EH (cell line): ENCODE measurements at places on chromosomes 13 and 19.

DNA sequence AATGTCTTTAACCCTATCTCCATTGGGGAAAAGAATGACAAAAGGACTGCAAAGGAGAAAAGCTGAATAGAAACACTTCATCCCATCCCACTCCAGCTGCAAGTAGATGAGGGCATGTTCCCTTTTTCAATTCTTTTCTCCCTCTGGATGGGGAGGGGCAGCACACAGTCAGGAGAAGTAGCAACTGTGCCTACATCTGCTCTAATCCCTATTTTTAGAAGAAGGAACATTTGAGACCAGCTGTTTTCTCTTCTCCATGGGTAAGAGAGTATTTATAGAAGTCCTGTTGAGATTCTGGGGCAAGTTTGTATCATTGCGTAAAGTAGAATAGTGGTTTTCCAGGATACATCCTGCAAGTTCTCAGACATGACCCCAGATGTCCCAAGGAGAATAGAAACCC is 9.3 kb upstream of the GTF3A start:
- no peak for DNase-seq

- DNase-seq: no peak
These were observed 13.4 kb downstream of the SERP2 start for GRCh38 chr13:44386913-44387556.

DNA sequence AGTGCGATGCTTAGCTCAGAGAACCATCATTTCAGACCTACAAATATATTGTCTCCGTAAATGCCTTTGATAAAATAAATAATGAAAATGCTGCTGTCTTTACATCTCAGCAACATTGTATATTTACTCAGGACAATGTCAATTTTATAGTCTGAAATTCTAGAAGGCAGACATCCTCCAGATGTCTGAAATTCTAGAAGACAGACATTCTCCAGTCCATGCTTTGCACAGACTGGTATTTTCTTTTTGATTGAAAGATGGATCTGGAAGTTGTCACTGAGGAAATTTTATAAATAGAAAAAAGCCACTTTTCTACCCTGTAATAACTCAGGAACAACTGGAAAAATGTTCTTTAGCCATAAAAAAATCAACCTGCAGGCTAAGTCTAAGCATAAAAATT is 2293.3 kb downstream of the PCDH9 start:
- no peak for DNase-seq

DNA sequence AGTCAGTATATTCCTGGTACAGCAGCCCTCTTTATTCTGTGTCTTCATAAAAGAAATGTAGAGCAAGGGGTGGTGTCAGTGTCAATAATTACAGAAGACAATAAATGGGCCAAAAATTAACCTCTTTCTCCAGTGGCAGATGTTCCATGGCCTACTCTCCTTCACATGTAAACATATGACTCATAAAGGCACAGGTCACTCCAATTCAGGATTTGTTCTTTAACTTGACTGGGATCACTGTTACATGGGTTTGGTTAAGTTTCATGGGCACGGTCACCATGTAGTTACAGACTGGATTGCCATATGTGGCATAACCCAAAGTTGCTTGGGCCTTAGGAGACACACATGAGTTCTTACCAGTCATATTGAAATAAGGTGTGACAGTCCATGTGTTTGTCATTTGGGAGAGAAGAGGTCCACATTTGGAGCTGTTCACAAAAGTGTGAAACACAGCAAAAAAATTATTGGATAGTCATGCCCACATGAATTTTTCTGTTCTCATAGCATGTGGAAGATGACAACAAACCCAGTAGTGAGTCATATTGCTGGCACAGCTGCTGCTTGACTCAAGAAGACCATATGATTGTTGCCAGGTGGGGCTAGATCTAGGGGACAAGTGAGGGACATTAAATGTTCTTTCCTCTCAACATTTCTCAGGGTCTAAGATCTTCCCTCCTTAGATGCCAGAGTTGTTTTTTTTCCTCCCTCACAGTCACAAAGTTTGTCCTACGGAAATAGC is 68.1 kb upstream of the HTR2A start:
- peak; percentile 64 for DNase-seq

GRCh38 chr13:60931858-60932546 is 483.6 kb downstream of the PCDH20 start:
- no peak for DNase-seq

DNA sequence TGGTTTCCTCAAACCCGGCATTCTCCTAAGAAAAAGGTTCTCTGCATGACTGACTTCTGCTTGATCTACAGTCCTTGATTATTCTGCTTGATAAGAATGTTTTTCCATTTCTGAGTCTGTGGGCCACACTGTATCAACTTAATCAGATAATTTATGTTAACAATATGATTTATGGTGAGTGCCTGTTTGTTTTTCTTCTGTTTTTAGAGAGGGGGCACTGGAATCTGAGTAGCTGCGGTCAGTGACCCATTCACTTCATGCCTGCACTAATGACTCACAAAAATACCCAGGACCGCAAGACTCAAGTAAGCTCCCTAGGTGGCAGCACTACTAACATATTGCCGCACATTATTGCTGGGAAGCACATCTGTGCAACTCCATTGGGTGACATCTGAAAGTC is 542.3 kb upstream of the ATXN8OS start:
- peak; percentile 6 for DNase-seq

DNA sequence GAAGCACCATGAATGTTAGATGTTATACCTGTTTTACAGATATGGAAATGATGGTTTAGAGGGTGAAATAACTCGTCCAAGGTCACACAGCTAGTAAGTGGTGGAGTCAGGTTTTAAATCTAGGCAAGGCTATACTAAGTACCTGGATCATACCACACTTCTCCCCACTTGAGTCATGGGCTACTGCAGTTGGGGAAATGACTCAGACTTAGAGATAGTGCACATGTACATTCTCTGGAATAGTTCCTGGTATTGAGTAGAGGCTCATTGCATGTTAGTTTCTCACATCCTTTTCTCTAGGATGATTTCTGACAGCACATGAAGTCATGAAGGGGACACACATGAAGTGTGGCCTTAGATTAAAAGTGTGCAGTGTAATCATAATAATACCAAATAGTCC is 76.2 kb upstream of the TNFSF11 start:
- no peak for DNase-seq

GRCh38 chr13:32311188-32311897 is 3.8 kb downstream of the ZAR1L start:
- no peak for DNase-seq

DNA sequence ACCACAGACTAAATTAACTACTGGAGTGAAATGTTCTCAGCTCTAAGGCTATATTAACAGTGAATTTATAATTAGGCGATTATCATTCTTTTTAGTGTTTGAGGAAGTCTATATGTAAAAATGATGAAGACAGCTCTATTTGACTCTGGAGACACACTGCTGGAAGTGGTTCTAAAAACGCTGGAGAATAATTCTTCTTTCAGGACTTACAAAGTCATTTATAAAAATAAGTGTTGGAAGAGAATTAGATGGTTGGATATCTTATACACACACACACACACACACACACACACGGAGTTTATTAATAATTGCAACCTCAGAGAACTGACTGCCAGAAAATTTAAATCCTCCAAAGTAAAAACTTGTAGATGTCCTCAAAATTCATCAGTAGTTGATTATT is 1171.3 kb downstream of the EFNB2 start:
- DNase-seq: no peak

- no peak for DNase-seq
These were observed 156.2 kb downstream of the SIPA1L3 start for GRCh38 chr19:38062959-38063761.

DNA sequence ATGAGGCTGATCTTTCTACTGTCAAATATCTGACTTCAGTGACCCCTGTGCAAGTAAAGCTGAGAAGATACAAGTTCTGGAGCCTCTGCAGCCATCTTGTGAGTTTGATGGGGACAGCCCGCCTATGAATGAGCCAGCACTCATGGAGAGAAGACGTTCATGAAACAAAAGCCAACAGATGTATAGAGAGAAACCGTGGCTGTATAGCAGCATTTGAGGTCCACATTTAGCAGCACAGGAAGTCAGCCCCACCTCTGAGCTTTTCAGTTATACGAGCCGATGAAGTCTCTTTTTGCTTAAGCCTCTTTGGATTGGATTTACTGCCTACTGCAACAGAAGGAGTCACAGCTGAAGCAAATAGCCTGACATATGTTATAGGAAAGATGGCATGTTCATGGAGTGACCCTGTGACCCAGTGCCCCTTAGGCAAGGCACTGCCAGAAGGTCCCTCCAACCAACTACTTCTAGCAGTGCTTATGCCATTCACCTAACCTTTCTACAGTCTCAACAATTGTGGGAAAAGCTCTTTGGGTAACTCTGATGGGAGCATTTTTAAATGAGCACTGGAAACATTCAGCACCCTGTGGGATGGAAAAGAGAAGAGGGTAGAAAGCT is 3.5 kb upstream of the DLEU7 start:
- DNase-seq: no peak

DNA sequence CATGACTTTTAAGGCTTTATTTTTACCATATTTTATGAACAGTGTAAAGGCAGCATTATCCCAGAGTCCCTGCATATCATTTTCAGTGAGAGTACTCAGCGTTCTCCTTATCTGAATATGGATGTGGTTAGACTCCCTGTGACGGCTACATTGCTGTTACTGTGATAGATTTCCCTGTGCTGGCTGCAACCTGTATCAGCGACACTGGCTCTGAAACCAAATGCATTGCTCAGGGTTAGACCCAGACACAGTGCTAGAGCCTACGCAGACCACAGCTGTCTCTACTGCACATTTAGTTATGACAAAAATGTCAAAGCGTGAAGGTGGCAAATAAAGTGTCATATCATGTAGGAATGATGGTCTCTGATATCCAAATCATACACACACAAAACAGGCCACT is 138.0 kb downstream of the ENOX1 start:
- DNase-seq: no peak

- DNase-seq: no peak
These were observed 9.0 kb downstream of the MICU2 start for GRCh38 chr13:21594715-21595545.

- DNase-seq: no peak
These were observed 115.0 kb upstream of the CLDN10 start for GRCh38 chr13:95437561-95437960.

- no peak for DNase-seq
These were observed 841 bp upstream of the ZC3H13 start for GRCh38 chr13:46053162-46054012.

- no peak for DNase-seq
These were observed 150.6 kb downstream of the KCTD12 start for GRCh38 chr13:76735641-76736040.

DNA sequence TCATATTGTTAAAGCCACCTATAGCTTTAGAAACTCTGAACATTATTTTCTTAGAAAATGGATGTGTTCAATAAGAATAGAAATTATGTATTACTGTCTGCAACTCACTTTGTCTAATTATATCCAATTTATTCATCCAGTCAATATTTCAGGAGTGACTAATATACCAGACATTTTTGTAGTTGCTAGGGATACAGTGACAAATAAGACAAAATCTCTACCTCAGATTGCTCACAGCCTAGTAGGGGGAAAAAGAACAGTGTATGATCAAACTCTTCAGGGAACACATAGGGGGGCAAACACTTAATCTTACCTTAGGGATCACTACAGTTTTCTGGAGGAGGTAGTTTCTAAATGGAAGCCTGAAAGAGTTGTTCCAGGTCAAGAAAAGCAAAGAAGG is 8.6 kb downstream of the BRCA2 start:
- peak; percentile 79 for DNase-seq

DNA sequence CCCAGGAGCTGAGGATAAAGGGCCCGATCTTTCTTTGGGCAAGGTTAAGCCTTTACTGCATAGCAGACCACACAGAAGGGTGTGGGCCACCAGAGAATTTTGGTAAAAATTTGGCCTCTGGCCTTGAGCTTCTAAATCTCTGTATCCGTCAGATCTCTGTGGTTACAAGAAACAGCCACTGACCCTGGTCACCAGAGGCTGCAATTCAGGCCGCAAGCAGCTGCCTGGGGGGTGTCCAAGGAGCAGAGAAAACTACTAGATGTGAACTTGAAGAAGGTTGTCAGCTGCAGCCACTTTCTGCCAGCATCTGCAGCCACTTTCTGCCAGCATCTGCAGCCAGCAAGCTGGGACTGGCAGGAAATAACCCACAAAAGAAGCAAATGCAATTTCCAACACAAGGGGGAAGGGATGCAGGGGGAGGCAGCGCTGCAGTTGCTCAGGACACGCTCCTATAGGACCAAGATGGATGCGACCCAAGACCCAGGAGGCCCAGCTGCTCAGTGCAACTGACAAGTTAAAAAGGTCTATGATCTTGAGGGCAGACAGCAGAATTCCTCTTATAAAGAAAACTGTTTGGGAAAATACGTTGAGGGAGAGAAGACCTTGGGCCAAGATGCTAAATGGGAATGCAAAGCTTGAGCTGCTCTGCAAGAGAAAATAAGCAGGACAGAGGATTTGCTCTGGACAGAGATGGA is 8.4 kb upstream of the CEACAM19 start:
- DNase-seq: peak; percentile 43

DNA sequence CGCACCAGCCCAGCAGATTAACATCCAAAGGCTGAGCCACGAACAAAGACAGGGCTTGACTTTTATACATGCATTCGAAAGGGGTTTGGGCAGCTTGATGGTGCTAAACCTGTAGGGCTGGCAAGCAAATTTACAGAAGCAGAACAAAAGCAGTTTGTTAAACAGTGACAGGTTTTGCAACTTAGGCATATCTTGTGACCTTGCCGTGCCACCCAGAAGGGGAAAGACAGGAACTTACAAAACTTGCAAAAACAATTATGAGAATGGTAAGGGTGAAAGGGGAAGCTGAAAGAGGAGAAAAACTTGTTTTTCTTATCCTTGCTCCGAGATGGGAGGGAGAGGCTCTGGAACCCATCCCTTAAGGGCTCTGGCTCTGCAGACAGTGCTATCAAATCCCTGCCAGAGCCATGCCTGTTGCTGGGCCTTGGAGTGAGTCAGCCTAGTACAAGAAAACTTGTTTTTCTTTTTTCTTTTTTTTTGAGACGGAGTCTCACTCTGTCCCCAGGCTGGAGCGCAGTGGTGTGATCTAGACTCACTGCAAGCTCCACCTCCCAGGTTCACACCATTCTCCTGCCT is 1325.2 kb upstream of the PRR20A start:
- no peak for DNase-seq

DNA sequence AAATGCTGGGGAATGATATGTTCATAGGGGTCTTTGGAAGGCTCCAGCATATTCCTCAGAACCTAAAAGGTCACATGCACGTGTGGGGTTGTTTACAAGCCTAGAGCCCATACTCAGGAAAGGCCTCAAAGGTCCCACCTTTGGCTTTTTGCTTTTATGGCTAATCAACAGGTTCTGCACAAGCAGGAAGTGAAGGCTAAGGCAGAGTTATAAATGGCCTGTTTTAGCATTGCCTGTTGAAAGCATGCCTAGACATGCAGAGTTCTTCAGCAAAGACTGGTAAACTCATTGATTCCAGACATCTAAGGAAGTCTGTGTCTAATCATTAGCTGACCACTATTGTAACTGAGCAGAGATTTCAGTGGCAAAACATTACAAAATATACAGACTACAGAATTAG is 198.3 kb downstream of the KCNRG start:
- DNase-seq: no peak
